Spleen (tissue), 13 donors: ENCODE measurements at places on chromosomes 4 and X.

DNA sequence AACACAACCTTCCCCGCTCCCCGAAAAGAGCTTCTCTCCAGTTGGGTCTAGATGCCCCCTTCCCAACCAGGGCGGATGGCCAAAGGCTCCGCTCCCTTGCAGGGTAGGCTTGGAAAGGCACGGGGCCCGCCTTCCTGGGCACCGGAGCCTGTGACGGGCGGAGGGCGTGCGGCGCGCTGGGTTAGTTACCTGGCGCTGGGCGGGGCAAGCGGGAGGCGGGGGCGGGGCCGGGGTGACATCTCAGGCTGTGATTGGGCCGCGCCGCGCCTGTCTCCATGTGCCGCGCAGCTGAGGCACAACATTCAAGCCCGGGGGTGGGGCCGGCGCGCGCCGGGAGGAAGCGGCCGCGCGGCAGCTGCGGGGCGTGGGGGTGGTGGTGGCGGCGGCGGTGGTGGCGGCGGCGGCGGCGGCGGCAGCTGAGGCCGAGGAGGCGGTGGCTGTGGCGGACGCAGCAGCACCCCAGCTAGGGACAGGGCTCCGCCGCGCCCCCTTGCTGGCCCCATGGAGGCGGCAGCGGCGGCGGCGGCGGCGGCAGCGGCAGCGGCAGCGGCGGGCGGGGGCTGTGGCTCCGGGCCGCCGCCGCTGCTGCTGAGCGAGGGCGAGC lies at the start of gene REPS2:
REPS2 (plus strand) TSS at position 298 of the 604 bp plus-strand sequence; CDS start at position 502, 204 bp downstream.
- DNase-seq, result peak; percentile 94

GRCh38 chr4:2731907-2732317 lies 24.2 kb downstream of the TNIP2 start:
- peak; percentile 58 for DNase-seq

GRCh38 chrX:23263892-23264291 lies 70.8 kb upstream of the PTCHD1 start:
- no peak for DNase-seq

- DNase-seq, result no peak
Measured at GRCh38 chr4:19382993-19383756, 868.5 kb upstream of the SLIT2 start.

DNA sequence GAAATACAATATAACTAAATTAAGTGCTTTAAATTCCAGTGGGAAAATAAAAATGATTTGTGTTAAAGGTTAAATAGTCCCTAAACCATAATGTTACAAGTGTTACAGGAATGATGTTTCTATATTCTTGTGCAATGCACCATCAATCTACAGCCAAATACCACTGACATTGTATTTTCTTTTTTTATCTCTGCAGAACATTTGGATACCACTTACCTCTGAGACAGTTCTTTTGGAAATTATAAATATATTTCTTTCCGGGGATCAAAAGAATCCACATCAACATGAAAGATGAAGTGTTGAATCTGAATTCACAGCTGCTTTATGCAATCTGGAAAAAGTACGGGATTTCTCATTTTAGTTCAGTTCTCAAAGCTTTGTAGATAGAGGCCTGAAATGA lies 518.3 kb upstream of the AGA start:
- no peak for DNase-seq

- DNase-seq, result no peak
Measured at GRCh38 chrX:118588715-118589114, 93.1 kb downstream of the DOCK11 start.

GRCh38 chrX:108380222-108380621 lies 58.0 kb downstream of the COL4A6 start:
- DNase-seq, result no peak

- no peak for DNase-seq
Measured at GRCh38 chrX:57752866-57753265, 72.8 kb upstream of the NLRP2B start.

- DNase-seq, result no peak
Measured at GRCh38 chr4:144646523-144647094, 653 bp downstream of the HHIP start.

DNA sequence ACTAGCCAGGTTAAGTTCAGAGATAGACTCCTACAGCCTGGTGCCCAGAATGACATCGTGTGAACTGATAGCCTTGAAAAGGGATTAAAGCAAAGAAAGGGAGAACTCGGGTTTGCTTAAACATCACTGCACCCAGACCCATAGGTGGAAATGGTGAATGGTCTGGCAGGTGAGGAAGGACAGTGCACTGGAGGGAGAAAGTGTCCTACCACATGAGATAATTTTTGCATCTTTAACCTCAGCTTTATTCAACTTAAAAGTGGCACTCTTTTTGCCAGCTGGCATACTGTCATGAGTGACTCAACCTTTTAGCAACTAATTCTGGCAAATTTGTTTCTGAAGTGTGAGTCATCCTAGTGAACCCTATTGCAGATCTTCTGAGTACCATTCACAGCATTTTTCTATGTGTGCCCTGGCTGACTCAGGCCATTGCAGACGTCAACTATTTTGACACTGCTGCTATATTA lies 53.0 kb upstream of the DAPP1 start:
- no peak for DNase-seq

- no peak for DNase-seq
Measured at GRCh38 chr4:89723096-89723495, 113.9 kb downstream of the SNCA start.

- DNase-seq, result no peak
Measured at GRCh38 chr4:108051343-108051742, 61.7 kb downstream of the HADH start.

- DNase-seq, result no peak
Measured at GRCh38 chrX:137164329-137164728, 130.5 kb upstream of the GPR101 start.

GRCh38 chrX:124573468-124573867 lies 227.1 kb downstream of the SH2D1A start:
- no peak for DNase-seq
